Head of caudate nucleus (tissue), 42 donors: ENCODE measurements at places on chromosomes 4 and X.
A peak's percentile ranks its signal among the peaks of the same experiment; 100 is the strongest.

GRCh38 chr4:41510179-41510578 is 27.8 kb upstream of the LIMCH1 start:
- DNase-seq = no peak

GRCh38 chr4:145045180-145045579 is 52.8 kb downstream of the ANAPC10 start:
- no peak for DNase-seq

DNA sequence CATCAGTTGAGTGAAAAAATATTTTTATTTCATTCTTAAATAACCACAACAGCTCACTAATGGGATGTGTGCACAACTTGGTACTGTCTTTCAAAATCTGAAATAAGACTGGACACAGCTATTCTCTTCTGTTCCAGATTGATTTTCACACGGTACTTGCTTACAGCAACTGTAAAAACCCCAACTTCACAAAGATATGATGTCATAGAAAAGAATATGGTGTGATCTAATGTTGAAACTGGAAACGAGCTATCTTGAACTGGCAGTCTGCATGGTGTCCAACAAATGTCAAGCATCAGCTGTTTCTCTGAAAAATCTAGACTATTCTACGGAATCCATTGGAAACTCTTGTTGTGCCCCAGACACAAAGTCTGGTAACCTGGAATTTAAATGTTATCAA is 14.7 kb downstream of the HELQ start:
- no peak for DNase-seq

GRCh38 chr4:8771258-8771590 is 100.4 kb downstream of the HMX1 start:
- DNase-seq = no peak

GRCh38 chr4:174248407-174248806 is 35.1 kb downstream of the FBXO8 start:
- DNase-seq = no peak

DNA sequence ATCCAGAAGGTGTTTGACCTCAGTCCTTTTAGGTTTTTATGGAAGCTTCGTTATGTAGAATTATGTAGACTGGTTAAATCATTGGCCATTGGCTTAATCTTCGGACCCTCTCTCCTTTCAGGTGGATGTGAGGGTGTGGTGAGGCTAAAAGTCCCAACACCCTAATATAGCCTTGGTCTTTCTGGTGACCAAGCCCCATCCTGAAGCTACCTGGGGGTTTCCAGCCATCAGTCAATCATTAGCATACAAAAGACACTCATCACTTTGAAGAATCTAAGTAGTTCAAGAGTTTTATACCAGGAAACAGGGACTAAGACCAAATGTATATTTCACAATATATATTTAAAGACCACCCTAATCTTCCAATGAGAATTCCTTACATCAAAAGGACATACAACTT is 5.5 kb downstream of the DDIT4L start:
- no peak for DNase-seq

DNA sequence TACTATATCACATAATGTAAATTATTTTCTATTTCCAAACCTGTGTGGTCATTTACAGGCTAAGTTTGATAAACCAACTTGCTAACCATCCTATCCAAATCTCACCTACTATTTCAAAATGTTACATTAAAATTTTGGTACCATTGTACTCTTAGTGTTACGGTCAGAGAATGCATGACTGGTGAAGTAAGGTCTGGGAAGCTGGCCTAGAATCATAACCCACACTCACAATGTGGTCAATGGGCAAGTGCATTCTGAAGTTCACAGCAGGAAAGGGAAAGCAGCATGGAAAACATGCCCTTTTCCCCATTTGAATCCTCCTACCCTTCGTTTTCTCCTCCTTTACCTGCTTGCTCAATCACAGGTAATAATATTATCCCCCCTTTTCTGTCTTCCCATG is 54.4 kb downstream of the PPP3CA start:
- no peak for DNase-seq

GRCh38 chr4:80180743-80181142 is 16.6 kb upstream of the PRDM8 start:
- no peak for DNase-seq

GRCh38 chrX:129706400-129707072 is 32.2 kb upstream of the XPNPEP2 start:
- DNase-seq = peak; percentile 94
